Tracheal epithelial cell (primary cell): ENCODE measurements at places on chromosomes 3 and 15. TPM values are rescaled to one million over a fixed set of nuclear protein-coding genes. Genes with fewer than 3 reads are reported as not detected.

Gene NIPA2
- total RNA-seq = 50.9 and 71.8 TPM in 2 replicates

Gene ULK3
- 16.9 and 21.5 TPM in 2 replicates for total RNA-seq

Gene SPTBN5
- 0.43 and 0.48 TPM in 2 replicates for total RNA-seq

Gene POU1F1
- not detected in 2 replicates for total RNA-seq
